ENCODE measurements at places on chromosomes 7 and 10.

DNA sequence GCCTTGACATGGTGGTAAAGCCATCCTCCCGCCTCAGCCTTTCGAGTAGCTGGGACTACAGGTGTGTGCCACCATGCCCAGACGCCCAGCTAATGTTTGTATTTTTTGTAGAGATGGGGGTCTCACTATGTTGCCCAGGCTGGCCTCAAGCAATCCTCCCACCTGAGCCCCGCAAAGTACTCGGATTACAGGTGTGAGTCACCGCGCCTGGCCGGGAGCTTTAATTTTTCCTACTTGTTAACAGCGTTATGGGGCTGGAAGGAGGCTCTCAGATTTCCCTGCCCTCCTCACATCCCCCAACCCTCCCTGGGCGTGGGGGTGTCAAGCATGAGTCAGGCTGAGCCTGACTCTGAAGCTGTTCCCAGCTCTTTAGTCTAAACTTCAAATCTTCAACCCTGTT is 8.3 kb downstream of the ALKBH4 start:
- DNase-seq, result no peak

DNA sequence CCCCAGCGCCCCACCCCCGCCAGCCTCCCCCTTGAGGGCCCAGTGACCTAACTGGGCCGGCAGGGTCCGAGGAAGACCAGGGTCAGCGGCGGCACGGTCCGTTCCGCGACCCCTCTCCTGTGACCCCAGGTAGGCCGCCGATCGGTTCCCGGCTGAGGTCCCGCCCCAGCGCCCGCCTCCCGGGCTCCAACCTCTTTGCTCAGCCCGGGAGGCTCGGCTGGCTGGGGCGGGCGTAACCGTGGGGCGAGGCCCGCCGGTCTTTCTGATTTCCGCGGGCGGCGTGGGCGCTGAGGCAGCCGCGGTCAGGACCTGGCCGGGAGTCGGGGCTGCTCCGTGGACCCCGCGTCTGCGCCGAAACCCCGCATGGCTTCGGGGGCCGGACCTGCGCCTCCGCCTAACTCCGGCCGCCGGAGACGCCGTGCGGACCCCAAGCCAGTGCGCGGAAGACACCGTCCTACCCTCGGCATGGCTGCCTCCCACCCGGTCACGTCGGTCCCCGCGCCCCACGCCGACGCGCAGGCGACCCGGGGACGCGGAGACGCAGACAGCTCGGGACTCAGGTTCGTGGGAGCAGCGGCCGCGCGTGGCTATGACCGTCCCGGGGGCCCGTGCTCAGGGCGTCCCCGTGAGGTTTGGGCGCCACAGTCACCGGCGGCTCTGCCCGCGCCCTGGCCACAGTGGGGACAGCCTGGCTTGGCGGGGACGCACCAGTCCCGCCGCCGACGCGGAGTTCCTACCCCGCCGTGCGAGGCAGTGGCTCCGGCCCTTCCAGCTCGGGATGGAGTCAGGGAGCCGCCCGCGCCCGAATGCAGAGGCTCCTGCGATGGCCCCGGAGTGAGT is 1.0 kb upstream of the VENTX start:
- DNase-seq, result no peak

- no peak for DNase-seq
These were observed 65.5 kb downstream of the CPVL start for GRCh38 chr7:29080803-29081202.

DNA sequence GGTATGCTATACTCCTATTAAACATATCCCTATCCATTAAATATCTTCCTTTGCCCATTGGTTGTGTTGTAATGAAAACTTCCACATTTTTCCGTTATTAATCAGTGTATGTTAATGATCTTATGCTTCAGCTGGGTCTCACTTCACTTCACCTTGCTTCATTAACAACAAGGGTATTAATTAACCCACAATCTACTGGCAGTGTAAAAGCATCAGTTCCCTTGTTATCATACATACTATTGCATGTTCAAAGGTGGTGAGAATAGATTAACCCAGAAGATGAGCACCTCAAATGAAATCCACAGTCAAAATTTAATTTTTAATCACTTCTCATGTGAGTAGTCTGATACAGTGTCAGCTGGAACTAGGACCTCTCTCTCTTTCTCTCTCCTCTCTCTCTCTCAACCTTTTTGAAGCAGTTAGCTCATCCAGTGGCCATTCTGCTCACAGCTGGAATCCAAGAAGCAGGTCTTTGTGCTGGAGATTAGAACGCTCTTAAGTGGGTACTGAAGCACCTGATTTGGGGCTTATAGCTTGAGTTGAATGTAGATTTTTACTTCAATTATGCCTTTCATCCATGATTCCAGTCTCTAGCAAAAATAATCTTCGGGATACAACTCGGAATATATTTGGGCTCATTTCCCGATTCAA is 172.3 kb downstream of the RAPGEF5 start:
- no peak for DNase-seq

DNA sequence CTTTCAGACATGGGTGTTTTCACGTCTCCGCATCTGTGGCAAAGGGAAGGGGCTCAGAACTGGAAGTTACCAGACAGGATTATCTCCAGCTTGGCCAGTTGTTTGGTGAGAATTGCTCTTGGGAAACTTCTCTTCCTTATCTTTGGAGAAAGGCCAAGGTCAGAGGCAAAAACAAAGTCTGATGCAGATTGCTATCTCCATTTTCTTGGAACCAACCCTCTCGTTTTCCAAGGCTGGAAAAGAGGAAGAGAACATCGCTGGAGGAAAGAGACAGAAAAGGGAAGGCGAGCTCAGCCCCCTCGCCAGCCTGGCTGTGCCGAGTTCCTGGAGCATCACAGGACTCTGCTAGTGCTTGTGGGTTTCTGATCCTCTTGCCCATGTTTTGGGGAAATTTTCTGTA is 396.8 kb upstream of the SHH start:
- no peak for DNase-seq

DNA sequence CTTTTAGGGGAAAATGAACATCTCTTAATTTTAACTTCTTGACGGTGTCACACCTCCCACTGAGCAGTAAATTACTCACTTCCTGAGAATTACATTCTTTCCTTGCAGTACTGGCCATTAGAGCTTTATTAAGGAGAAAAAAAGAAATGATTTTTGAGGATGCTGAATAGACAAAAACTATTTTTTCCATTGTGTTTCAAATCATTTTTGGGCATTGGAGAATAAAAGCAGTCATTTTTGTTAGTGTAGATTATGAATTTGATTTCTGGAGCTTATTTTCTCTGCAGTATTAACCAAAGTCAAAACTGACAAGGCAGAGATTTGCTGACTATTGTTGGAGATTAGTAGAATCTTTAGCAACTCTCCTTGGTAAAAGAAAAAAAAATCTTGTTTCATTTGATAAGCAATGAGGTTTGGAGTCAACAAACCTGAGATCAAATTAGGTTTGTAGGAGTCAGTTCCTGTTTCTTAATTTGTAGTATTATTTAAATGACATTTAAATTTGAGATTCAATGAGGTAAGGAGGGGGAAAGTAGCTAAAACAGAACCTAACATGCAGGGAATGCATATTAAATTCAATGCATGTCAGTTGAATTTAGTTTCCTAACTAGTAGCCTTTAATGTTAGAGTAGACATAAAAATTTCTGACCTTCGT is 70.6 kb downstream of the AP3M1 start:
- no peak for DNase-seq

GRCh38 chr7:155710031-155710430 is 65.6 kb downstream of the RBM33 start:
- DNase-seq, result no peak

- no peak for DNase-seq
These were observed 22.8 kb downstream of the PPIA start for GRCh38 chr7:44819292-44819691.

- DNase-seq, result no peak
These were observed 4.7 kb upstream of the PKD2L1 start for GRCh38 chr10:100334762-100335161.

- no peak for DNase-seq
These were observed 21.3 kb downstream of the MKX start for GRCh38 chr10:27724287-27724686.

DNA sequence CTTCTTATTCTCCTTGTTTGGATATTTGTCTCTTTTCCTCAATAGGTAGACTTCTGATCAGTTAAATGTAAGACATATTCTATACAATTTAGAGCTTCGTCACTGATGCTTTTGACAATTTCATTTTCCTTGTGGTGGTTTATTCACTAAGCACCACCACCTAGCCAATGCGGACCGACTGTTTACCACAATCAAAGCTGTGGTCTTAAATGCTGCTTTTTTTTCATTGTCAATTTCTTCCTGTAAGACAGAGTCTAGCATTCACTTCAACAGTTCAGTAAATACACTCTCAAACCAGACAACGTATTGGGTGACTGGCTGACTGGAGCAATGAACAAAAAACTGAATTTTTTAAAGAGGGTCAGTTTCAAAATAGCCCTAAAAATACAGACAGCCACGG is 239.0 kb downstream of the DNAJB6 start:
- DNase-seq, result no peak

DNA sequence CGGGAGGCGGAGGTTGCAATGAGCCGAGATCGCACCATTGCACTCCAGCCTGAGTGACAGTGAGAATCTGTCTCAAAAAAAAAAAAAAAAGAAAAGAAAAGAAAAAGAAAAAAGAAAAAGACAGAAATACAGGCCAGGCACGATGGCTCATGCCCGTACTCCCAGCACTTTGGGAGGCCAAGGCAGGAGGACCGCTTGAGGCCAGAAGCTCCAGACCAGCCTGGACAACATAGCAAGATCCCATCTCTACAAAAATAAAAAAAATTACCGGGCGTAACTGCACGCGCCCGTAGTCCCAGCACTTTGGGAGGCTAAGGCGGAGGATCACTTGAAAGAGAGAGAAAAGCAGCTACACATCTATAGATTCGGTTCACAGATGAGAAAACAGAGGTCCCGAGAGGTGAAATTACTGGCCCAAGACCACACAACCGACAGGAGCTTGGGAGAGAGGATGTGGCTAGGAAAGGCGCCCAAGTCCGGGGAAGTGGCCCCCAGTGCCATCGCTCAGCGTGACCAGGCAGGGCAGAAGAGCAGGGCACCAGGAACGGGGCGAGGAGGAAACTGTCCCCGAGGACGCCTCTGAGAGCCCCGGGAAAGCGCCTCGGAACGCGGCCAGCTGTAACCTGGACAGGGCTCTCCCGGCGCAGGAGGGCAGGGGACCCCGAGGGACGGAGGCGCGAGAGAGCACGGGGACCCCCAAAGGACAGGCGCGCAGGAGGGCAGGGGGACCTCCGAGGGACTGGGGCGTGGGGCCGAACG is 612 bp downstream of the SNX8 start:
- DNase-seq, result no peak

GRCh38 chr7:151346470-151346769 is 4.8 kb downstream of the NUB1 start:
- no peak for DNase-seq

- DNase-seq, result no peak
These were observed 52.0 kb upstream of the FIGNL1 start for GRCh38 chr7:50502001-50502684.

DNA sequence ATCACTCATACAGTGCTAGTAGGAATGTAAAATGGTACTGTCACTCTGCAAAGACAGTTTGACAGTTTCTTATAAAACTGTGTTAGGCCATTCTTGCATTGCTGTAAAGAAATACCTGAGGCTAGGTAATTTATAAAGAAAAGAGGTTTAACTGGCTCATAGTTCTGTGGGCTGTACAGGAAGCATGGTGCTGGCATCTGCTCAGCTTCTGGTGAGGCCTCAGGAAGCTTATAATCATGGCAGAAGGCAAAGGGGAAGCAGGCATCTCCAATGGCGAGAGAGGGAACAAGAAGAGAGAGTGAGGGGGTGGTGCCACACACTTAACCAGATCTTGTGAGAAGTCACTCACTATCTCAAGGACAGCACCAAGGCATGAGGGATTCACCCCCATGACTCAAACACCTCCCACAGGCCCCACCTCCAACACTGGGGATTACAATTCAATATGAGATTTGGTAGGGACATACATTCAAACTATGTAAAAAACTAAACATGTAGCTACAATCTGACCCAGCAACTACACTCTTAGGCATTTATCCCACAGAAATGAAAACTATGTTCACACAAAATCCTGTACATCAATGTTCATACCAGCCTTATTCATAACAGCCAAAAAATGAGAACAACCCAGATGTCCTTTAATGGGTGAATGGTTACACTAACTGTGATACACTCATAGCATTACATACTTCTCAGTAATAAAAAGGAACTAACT is 5.0 kb downstream of the ALDH18A1 start:
- no peak for DNase-seq

DNA sequence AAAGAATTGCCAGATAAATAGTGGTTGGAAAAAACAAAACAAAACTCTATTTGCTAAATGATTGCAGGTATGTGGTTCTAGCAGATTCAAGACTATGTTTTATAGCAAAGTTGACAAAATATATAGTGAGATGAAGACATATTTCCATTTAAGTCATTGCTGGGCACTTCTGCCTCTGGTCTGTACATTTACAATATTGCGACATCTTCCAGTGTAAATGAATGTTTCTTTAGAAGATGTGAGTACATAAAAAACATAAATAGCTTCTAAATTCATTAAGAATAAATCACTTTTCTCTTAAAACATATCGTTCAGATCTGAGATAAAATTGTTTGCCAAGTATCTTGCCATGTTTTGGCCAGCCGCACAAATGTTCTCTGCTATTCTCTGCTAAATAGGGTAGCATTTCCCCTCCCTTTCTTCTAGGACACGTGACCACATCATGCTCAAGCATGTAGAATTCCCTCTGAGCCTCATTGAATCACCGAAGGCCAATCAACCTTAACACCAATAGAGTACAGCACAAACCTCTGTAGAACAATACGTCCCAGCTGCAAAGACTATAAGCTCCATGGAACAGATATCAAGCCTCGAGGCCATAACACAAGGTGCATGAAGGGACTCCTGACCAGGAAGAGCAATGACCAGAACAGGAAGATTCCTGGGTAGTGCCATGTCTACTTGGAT is 1173.3 kb downstream of the GATA3 start:
- no peak for DNase-seq

DNA sequence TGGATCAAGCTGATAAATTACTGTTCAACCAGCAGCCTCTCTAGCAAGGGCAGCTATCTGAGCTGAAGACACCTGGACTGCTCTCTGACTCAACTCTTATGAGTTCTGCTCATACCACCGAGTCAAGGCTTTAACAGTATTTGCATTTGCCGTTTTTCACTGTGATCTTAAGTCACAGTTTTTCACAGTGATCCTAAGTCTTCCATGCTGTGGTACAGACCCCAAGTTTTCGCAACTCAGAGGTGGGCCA is 31.3 kb downstream of the PIP4K2A start:
- no peak for DNase-seq

DNA sequence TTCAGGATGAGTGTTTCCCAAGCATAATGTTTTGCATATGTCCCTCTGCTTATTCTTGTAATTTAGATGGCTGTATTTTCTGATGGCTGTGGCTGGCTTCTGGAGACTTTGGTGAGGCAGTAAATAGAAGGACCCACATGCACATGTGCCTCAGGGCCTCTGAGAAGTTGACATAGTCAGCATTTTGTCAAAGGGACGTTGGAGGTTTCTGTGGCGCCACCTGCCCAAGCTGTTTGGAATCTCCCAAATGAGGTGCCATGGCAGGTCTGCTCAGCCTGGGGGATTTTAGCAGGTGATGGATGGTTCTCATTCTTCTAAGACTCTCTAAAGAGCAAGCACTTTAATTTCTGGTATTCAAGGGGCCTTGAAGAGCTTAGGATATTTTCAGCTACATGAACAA is 29.8 kb downstream of the C10orf120 start:
- no peak for DNase-seq

- DNase-seq, result no peak
These were observed 219.3 kb upstream of the MKLN1 start for GRCh38 chr7:131108212-131108940.

GRCh38 chr10:129955601-129956285 is 8.3 kb downstream of the EBF3 start:
- no peak for DNase-seq

GRCh38 chr7:4791738-4792536 is 16.5 kb downstream of the AP5Z1 start:
- DNase-seq, result peak; percentile 79
